ENCODE measurements at places on chromosomes 3 and 15.
A peak's percentile ranks its signal among the peaks of the same experiment; 100 is the strongest.

DNA sequence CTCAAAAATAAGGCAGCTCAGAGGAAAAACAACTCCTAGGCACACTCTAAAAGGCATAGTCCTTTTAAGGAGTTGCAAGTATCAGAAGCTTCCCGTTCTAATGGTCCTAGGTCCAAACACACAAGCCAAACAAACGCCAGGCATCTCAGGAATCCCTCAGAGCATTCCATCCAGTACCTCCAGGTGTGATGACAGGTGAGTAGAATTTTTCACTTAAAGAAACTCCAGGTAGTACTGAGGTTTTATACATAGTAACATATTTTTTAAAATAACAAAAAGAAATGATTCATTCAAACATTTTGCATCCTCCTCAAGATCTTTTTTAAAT, 1092.3 kb downstream of the TUSC7 start:
- no peak for DNase-seq

- peak; percentile 6 for DNase-seq
These were observed 504.2 kb upstream of the PROK2 start for GRCh38 chr3:72288955-72289691.

DNA sequence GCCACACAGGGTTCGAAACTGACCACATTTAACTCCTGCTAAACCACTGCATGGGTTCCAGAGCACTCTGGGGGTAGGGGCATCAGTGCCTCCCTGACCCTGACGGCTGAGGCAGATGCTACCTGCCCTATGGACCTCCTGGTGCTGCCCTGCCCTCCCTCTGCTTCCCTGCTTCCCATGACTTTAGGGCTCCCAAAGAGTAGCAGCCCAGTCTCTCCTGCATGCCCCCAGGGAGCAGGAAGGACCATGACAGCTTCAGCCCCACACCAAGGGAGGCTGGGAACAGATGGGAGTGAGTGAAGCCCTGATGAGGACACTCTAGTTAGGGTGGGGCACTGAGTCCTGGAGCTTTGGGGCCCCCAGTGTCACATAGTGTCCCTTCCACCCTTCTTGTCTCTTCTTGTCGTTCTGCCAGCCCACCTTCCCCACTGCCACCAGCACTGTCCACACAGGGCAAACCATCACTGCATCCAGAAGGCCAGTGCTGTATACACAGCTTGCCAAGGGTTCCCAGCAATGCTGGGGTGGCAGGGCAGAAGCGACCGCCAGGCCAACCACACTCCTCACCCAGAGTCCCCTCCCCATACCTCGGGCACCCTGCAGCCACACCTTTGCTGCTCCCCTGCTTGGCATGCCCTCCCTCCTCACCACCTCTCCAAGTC, 31.0 kb downstream of the SRPRB start:
- no peak for DNase-seq

GRCh38 chr15:51708013-51708412, 26.7 kb downstream of the SCG3 start:
- DNase-seq: peak; percentile 71

DNA sequence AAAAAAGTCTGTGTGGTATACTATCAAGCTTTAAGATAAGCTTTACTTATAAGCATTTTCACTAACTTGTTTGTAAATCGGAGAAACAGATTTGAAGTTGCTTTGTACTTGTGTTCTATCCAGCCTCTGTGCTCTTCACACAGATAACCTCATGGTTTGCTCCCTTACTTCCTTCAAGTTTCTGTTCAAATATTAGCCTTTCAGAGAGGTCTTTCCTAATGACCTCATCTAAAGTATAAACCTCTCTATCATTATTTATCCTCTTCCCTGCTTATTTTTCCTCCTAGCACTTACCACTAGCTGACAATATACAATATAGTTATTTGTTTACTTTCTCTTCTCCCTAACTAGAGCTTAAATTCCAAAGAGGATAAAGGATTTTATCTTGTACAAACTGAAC, 180.0 kb downstream of the CBLB start:
- peak; percentile 2 for DNase-seq

- no peak for DNase-seq
These were observed 31.3 kb downstream of the CCDC13 start for GRCh38 chr3:42741796-42742195.

GRCh38 chr3:197168606-197169005, 129.8 kb downstream of the DLG1 start:
- no peak for DNase-seq

- DNase-seq: no peak
These were observed 6.1 kb upstream of the ANKRD28 start for GRCh38 chr3:15803921-15804320.

DNA sequence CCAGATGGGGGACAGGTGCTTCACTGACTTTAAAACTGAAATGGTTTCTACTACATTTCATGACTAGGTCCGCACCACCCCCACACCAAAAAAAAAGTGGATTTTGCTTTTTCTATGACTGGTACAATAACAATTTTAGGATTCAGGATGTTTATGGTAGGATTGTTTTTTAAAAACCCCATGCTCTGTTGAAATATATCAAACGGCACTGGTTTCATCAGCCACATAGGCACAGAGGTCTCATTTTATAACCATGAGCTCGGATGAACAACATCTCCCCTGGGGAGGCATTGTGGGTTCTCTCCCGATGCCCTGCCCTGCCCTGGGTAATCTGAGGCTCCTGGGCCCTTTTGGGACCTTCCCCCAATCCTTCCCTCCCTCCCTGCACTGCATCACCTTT, 202.7 kb upstream of the KBTBD8 start:
- no peak for DNase-seq

DNA sequence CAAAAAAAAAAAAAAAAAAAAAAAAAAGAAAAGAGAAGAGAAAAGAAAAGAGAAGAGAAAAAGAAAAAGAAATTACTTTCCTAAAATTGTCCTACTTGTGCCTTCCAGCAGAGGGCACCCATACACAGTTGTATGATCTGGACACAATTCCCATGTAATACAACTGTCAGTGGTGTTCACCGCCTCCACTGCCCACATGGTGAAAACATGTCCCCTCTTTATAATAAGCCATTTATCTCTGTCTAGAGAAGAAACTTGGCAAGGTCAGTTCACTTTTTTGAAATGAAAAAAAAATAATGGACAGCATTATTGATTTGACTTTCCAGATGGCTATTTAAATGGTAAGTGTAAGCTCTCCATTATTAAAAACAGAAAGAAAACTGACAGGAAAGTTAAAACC, 459.4 kb downstream of the GBE1 start:
- DNase-seq: peak; percentile 30

GRCh38 chr15:33243869-33244268, 49.4 kb upstream of the FMN1 start:
- no peak for DNase-seq

DNA sequence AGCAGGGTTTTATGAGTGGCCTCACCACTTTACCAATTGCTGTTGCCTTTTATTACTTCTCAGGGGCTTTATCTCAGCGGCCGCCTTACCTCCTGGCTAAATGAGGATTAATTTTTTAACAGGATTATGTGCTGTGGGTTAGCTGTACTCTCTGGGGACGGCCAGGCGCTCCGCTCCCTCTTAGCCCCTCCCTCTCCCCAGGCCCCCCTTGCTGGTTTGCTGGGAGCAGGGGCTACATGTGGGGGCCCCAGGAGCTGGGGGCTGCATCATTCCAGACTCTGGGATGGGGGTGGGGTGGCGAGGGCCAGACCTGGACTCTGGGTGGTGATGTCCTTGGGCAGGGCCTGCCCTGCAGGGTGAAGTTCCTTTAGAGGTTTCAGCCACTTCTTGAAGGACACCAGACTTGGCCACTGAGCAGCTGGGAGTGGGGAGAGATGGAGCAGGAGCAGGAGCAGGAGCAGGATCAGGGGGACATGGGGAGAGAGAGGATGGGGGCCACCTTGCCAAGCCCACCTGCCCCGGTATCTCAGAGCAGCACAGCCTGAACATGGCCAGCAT, 196.1 kb downstream of the GOLGA6L6 start:
- DNase-seq: no peak

GRCh38 chr15:38050529-38051448, 116.3 kb downstream of the TMCO5A start:
- DNase-seq: no peak

DNA sequence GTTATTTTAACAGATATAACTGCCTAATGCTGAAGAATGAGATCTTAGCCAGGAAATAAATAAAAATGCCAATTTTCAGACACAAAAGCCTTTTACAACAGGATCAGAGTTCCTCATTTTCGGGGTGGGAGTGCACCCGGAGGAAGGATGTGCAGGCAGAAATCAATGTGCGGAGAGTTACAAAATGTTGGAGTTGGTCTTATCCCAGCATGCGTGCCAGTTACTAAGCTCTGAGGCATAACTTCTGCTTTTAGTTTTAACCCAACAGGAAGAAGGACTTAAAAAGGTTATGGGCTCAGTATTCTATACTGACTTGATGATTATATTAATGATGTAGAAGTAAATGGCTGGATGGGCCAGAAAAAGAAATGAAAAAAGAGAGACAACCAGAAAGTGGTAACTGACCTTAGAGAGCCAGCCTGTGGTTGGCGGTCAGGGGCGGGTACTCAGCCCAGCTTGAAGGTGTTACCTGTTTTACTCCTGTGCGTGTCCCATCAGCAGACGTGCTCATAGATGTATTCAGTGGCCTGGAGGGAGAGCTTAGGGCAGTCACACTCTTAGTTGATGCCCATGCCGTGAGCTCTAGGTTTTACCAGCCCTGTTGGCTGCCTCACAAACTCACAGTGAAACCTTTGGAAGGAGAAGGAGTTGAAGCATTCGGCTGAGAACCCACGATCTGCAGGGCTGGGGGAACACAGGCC, 164.7 kb downstream of the SV2B start:
- DNase-seq: no peak

DNA sequence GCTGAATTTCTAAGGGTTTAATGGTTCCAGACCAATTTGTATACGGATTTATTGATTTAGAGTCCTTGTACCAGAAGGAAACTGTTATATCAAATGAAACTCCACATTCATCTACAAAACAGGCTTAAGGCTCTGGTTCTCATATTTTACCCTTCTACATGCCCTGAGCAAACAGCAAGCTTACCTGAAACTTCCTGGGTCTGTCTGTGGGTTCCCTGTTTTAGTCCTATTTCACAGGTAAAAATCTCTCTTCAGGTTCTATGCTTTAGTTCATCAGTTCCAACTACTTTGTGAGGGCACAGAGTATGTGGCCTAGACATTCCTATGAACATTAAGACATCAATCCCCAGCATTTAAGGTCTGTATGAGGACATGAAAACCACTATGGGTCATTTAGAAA, 57.7 kb downstream of the RFX7 start:
- DNase-seq: no peak

- DNase-seq: no peak
These were observed 6.4 kb downstream of the TMEM207 start for GRCh38 chr3:190443257-190443656.

GRCh38 chr3:182259579-182259978, 533.7 kb upstream of the ATP11B start:
- DNase-seq: peak; percentile 51

- DNase-seq: no peak
These were observed 32.7 kb downstream of the SRPRB start for GRCh38 chr3:133838296-133838789.

- DNase-seq: no peak
These were observed 2.7 kb upstream of the PLCL2 start for GRCh38 chr3:16881896-16882630.

DNA sequence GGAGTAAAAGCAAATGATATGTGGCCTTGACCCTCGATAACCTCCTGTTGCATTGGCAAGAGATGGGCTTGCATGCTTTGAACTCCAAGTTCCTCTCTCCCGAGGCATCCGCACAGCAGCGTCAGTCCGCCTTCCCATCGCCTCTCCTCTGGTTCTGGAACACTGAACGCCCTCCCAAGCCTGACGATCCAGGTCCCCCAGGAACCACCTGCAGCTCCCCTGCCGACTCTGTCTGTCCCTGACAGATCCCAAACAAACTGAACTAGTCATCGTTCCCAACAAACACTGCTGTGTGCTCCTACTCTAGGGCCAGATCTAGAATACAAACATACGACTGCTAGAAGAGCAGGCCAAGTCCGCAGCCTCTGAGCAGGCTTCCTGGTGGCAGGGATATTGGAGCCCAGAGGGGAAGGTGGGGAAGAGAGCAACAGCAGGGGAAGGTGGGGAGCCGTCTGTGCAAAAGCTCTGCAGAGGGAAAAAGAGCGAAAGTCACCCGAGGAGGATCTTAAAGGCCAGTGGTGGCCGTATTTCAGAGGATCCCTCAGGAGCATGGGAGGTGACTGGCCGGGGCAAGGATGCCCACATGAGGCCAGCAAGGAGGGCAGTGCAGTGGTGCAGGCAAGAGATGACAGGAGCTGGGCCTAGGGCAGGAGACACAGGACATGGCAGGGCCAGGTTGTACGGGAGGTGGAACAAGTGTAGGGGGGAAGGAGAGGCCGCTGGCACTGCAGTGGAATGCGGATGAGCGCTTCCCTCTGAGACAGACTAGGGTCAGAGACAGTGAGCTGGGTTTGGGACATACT, 50.8 kb downstream of the PCSK6 start:
- DNase-seq: no peak

GRCh38 chr3:64974401-64974800, 286.6 kb upstream of the ADAMTS9 start:
- DNase-seq: no peak

DNA sequence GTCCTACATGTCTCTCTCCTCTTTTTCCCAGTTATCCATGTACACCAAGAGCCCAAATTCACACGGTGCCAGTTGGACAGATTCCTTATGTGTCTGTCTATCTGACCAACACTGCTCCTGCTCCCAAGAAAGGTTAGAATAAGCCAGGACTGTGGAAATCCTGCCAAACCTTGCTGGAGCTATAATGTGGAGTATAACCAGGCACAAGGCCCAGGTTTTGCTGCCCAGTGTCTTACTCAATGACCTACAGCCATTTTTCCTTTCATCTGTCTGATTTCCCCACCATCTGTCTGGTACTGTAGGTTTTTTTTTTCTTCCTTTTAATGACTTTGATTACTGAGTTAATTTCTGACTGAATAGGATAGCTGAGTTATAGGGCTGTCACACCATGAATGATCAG, 26.5 kb upstream of the MINDY4B start:
- no peak for DNase-seq

Measured in NCI-H510A treated with DMSO at 0.1 percent for 48 hours (cell line).